ENCODE measurements at places on chromosomes 2 and 18.

DNA sequence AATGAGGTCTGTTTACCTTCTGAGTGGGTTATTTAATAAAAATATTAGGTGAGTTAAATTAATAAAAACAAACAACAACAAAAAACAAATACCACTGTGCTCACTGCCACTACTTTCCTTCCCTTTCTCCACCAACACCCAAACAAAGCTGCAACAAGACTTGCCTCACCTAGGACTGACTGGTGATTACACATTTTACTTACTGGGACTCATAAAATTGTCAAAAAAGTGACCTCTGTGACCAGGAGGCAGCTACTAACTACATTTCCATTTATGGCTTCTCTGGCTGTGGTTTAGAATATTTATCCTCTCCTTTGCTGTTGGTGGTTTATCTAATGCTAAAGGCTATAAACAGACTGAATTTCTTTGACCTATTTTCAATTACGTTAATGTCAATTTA, 39.8 kb downstream of the EFEMP1 start:
- H3K27ac ChIP-seq, result peak overlapping the region; percentile 1
- DNase-seq, result no peak
- no peaks in the 10 kb centered on the region for H3K36me3 ChIP-seq
- no peak overlapping the region for H3K4me3 ChIP-seq
- H3K4me1 ChIP-seq, result no peaks in the 10 kb centered on the region

DNA sequence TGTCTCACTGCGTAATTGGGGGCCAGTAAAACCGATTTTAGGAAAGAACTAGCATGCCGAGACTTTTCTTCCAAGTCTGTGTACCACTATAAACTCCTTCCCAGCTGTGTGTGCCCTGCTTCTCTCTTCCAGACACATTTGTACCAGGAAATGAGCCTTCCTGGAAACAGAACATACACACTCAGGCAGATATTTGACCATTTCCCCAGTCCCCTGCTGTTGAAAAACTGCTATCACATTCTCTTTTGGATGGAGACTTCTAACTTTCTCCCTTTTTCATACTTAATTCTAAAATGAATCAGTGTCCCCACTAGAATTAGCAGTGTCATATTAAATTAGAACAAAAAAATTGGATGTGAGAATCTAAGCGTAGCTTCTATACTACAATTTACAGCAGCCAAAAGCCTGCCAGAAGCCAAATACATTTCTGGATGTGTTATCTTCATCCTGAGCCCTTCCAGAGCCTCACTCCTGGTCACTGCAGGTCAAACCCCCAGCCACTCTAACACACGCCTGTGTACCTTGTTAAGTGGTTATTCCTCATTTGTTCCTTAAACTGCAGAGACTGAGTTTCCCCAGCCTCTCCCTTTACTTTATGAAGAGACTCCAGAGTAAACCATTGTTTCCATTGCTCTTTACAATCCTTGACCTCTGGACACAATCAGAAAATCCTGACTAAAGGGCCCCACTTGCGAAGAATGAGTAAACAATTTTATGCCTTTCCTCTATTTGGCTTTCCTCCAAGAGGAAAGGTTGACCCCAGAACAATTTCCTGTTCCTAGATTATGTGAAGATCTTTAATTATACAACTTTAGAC, 20.4 kb downstream of the DSG4 start:
- no peaks in the 10 kb centered on the region for H3K4me1 ChIP-seq
- H3K27me3 ChIP-seq, result no peaks in the 10 kb centered on the region
- H3K4me3 ChIP-seq, result no peak overlapping the region
- H3K27ac ChIP-seq, result no peak overlapping the region
- no peak for DNase-seq
- H3K36me3 ChIP-seq, result no peaks in the 10 kb centered on the region

DNA sequence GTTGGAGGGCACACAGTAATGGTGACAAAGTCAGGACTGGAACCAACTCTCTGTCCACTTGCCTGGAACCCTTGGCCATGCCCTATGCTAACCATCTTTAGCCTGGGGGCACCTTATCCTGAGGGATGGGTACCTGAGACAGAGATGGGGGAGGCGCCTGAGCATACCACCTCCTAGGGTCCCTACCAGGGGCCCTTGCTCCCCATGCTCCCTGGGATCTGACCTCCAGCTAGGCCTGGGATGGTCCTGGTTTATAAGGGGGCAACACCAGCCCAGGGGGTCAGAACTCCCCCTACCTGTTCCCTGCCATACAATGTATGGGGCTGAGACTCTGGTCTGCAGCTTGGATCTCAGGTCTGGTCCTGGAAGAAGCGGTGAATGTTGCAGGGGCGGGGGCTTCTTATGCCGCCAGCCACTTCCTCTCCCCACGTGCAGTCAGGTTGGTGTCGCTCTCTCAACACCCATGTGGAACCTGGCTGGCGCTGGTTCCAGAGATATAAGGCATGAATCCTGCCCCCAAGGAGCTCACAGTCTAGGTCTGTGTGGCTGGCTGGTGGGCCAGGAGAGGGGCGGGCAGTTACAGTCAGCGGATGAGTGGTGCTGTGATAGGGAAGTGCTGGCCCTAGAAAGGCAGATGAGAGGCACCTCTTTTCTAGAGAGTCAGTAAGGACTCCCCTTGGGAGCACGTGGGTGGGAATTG, 3.8 kb upstream of the TOGARAM2 start:
- no peaks in the 10 kb centered on the region for H3K36me3 ChIP-seq
- peaks cover 34% of the 10 kb centered on the region for H3K4me1 ChIP-seq
- H3K27ac ChIP-seq, result no peak overlapping the region
- DNase-seq, result peak; percentile 49

- no peak overlapping the region for H3K4me3 ChIP-seq
- no peaks in the 10 kb centered on the region for H3K36me3 ChIP-seq
- DNase-seq, result no peak
- peaks cover 18% of the 10 kb centered on the region for H3K27me3 ChIP-seq
- H3K27ac ChIP-seq, result no peak overlapping the region
These were observed 13.9 kb downstream of the ZAP70 start for GRCh38 chr2:97727296-97727695.

DNA sequence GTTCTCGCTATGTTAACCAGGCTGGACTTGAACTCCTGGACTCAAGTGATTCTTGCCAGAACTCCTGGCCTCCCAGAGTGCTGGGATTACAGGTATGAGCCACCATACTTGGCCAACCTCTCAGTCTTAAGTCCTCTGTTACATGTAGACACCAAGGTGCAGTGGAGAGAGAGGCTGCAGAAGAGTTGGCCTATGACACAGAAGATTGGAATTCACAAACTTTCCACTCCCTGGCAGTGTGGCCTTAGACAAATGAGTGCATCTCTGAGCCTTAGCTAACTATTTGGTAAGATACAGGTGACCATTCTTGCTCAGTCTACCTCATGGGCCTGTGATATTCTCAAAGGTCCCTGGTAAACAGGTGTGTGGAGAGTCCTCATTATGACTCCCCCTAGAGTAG, 159.7 kb downstream of the MYCN start:
- no peaks in the 10 kb centered on the region for H3K4me1 ChIP-seq
- no peaks in the 10 kb centered on the region for H3K36me3 ChIP-seq
- peaks cover 11% of the 10 kb centered on the region for H3K27me3 ChIP-seq
- no peak for DNase-seq
- no peak overlapping the region for H3K4me3 ChIP-seq
- no peak overlapping the region for H3K27ac ChIP-seq

- no peaks in the 10 kb centered on the region for H3K4me1 ChIP-seq
- no peak overlapping the region for H3K27ac ChIP-seq
- no peaks in the 10 kb centered on the region for H3K27me3 ChIP-seq
- no peak for DNase-seq
- no peak overlapping the region for H3K4me3 ChIP-seq
- no peaks in the 10 kb centered on the region for H3K36me3 ChIP-seq
These were observed 29.9 kb upstream of the PDE1A start for GRCh38 chr2:182456784-182457183.

GRCh38 chr2:26477126-26477910, 606 bp downstream of the OTOF start:
- H3K27me3 ChIP-seq, result no peaks in the 10 kb centered on the region
- H3K36me3 ChIP-seq, result no peaks in the 10 kb centered on the region
- H3K4me3 ChIP-seq, result no peak overlapping the region
- no peak for DNase-seq
- no peak overlapping the region for H3K27ac ChIP-seq
- no peaks in the 10 kb centered on the region for H3K4me1 ChIP-seq

GRCh38 chr2:171334171-171334570, 99.6 kb downstream of the METTL8 start:
- H3K27ac ChIP-seq, result no peak overlapping the region
- no peaks in the 10 kb centered on the region for H3K4me1 ChIP-seq
- H3K4me3 ChIP-seq, result no peak overlapping the region
- H3K27me3 ChIP-seq, result no peaks in the 10 kb centered on the region
- no peaks in the 10 kb centered on the region for H3K36me3 ChIP-seq

DNA sequence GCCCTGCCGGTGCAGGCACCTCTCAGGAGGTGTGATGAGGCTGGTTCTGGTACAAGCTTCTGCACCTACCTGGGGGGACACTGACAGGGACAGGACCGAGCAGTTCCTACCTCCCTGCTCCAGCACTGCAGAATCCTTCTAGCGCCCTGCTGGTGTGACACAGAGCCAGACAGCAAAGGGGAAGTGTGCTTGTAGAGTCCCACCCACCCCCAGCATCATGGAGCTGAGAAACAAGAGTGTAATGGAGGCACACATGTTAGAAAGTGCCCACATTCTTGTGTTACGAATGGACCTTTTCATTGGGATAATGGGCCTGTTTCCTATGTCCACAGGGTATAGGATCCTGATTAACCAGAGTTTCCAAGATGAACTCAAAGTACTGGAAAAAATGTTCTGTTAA, 38.3 kb downstream of the OXER1 start:
- no peaks in the 10 kb centered on the region for H3K27me3 ChIP-seq
- no peaks in the 10 kb centered on the region for H3K36me3 ChIP-seq
- no peak overlapping the region for H3K27ac ChIP-seq

Measured in sigmoid colon (tissue), 7 donors.